ENCODE measurements at places on chromosomes 16 and 17.
A peak's percentile ranks its signal among the peaks of the same experiment; 100 is the strongest.

GRCh38 chr16:84911486-84912216 lies 91.9 kb downstream of the CRISPLD2 start:
- no peak for DNase-seq

DNA sequence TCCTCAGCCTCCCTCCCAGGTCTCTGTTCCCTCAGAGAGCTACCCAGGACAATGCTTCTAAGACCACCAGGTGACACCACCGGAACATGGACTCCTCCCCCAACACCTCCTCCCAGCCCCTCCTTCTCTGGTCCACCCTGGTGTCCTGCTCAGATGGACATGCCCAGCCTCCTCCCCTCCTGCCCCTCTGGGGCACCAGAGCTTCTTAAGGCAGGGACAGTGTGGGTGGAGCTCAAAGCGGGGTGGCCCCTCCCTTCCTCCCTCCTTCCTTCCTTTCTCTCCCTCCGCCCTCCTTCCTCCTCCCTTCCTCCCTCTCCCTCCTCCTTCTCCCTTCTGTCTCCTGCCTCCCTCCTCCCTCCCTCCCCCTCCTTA lies 22.7 kb downstream of the TRPV3 start:
- peak; percentile 29 for DNase-seq

DNA sequence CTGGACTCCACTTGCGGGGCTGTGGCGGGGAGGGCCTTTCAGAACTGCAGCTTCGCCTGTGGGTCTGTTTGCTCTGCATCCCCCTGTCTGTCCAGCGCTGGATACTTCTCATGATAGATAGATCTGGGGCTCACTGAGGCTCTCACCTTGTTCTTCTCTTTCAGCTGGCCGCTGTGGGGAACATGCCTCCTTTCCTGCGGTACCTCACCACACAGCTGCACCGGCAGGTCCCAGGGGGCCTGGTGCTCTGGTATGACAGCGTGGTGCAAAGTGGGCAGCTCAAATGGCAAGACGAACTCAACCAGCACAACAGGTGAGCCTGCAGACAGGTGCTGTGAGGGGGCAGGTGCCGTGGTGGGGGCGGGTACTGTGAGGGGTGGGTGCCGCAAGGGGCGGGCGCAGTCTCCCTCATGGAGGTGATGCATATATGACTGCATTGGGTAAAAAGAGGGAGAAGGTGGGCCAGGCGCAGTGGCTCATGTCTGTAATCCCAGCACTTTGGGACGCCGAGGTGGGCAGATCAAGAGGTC lies 6.2 kb downstream of the ENGASE start:
- DNase-seq, result no peak

DNA sequence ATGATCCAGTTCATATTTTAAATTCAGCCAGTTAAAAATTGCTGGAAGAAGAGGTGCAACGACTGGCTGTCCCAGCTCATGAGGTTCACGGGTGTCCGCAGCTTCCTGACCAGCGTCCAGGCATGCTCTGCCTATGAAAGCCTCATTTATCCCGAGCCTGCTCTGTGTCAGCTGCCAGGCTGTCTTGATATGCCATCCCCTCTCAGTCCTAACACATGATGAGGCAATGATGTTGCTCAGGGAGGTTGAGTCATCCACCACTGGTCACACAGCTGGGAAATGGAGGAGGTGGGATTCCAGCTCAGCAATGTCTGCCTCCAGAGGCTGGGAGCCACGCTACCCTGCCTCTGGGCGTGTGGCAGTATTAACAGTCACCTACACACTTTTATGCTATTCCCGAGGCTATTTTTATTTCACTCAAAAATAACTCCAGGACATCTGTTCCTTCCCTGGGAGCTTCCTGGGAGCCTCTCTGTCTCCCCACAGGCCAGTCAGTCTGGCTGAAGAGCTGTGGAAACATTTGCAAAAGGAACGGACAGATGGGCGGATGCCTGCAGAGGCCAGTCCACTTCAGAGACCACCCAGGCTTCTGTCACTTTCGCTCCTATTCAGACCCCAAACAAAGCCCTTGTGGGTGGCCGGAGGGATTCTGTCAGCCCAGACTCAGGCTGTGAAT lies 22.5 kb downstream of the RAB11FIP4 start:
- no peak for DNase-seq

GRCh38 chr17:77695386-77695785 lies 263.1 kb upstream of the TNRC6C start:
- no peak for DNase-seq
